Smooth muscle cell of the brain vasculature (primary cell): ENCODE measurements at places on chromosomes 6 and 20.
A peak's percentile ranks its signal among the peaks of the same experiment; 100 is the strongest.

- no peak for DNase-seq
Measured at GRCh38 chr6:128069188-128069587, 168.3 kb upstream of the THEMIS start.

- no peak for DNase-seq
Measured at GRCh38 chr6:13526357-13526726, 38.9 kb upstream of the GFOD1 start.

GRCh38 chr6:47047479-47048407 is 5.6 kb upstream of the ADGRF1 start:
- peak; percentile 67 for DNase-seq

GRCh38 chr6:16766043-16766536 is 4.8 kb upstream of the ATXN1 start:
- no peak for DNase-seq

GRCh38 chr6:10373642-10374359 is 41.1 kb downstream of the TFAP2A start:
- DNase-seq, result no peak
